Sciatic nerve (tissue), 2 donors: ENCODE measurements at places on chromosomes 13 and 19. TPM values are rescaled to one million over a fixed set of nuclear protein-coding genes. Genes with fewer than 3 reads are reported as not detected.

Gene KLF16
- 20.2 TPM for total RNA-seq

Gene GPR183
- total RNA-seq, result 19.5 TPM

Gene CKM
- not detected for total RNA-seq

Gene SH2D3A
- total RNA-seq, result 0.45 TPM

Gene EML2
- total RNA-seq, result 43.3 TPM

Gene FGF22
- total RNA-seq, result 3.2 TPM

Gene CEACAM7
- total RNA-seq, result not detected

Gene TNNT1
- total RNA-seq, result 1.4 TPM

Gene ZNF492
- total RNA-seq, result 0.62 TPM

Gene POU2F2
- 5.6 TPM for total RNA-seq

Gene IGFL3
- total RNA-seq, result not detected

Gene LRRC63
- total RNA-seq, result 0.49 TPM

Gene PSG6
- total RNA-seq, result not detected

Gene PLVAP
- 283 TPM for total RNA-seq

Gene METTL21C
- not detected for total RNA-seq

Gene NR2F6
- 23.9 TPM for total RNA-seq

Gene SPTBN4
- 20.9 TPM for total RNA-seq

Gene SLITRK5
- 10.1 TPM for total RNA-seq

Gene SRRM5
- 0.58 TPM for total RNA-seq

Gene DGKH
- 19.9 TPM for total RNA-seq

Gene ZNF208
- total RNA-seq, result 11.7 TPM

Gene SIGLEC5
- not detected for total RNA-seq

Gene POSTN
- total RNA-seq, result 27.6 TPM

Gene BCAM
- total RNA-seq, result 164 TPM

Gene MPV17L2
- 9.2 TPM for total RNA-seq

Gene FCER2
- total RNA-seq, result 3.7 TPM

Gene JUNB
- total RNA-seq, result 279 TPM

Gene CAB39L
- total RNA-seq, result 83.6 TPM

Gene SBSN
- not detected for total RNA-seq

Gene THSD1
- 13.4 TPM for total RNA-seq

Gene ZNF625
- total RNA-seq, result 7.3 TPM

Gene C19orf18
- total RNA-seq, result 0.94 TPM

Gene NLRP9
- total RNA-seq, result not detected

Gene OR10H1
- not detected for total RNA-seq

Gene PGLYRP1
- 3.2 TPM for total RNA-seq

Gene DMKN
- 26.5 TPM for total RNA-seq

Gene PRDX2
- 117 TPM for total RNA-seq

Gene ZNF792
- total RNA-seq, result 9.0 TPM

Gene RFPL4A
- total RNA-seq, result not detected

Gene ATP4A
- total RNA-seq, result not detected

Gene USP12
- 32.7 TPM for total RNA-seq

Gene ENOX1
- 4.3 TPM for total RNA-seq

Gene IL17D
- total RNA-seq, result 4.9 TPM

Gene CBY2
- not detected for total RNA-seq

Gene JAK3
- total RNA-seq, result 18.4 TPM

Gene AMER2
- total RNA-seq, result 0.04 TPM

Gene SERPINE3
- 0.31 TPM for total RNA-seq

Gene C1QTNF9B
- 3.0 TPM for total RNA-seq
